ENCODE measurements at places on chromosomes 13 and 19.

DNA sequence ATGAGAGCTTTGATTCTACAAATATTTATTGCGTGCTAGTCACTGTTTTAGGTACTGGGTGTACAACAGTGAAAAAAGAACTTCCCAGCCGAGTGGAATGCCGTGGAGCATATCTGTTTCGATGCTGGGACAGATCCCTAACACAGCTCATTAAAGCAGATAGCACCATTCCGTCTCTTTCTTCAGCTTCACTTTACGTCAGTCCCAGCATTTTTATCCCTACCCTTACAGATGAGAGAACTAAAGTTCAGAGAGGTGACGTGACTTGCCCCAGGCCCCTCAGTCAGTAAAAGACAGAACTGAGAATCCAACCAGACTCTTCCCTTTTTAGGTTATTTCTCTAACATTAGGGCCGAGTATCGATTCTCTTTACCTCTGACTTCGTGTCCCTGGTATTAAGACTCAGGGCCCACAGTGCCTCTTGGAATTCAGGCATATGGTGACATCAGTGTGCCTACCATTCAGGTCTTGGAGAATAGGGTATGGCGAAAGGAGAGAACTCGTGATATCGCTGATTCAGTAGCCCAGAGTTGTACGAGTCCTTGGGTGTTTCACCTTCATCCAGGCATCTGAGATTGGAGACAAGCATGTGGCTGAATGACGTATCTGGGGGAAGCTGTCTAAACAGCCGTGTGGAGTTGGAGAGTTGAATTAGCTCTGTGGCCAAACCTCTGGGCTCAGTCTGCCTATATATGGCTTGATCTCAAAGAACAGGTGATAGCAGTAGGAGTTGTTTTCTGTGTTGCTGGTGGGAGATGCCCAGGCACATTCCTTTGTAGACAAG, 27.1 kb downstream of the ACTN4 start:
- no peak for DNase-seq

GRCh38 chr19:3099347-3100145, 5.4 kb downstream of the GNA11 start:
- no peak for DNase-seq

- no peak for DNase-seq
Observed at GRCh38 chr19:44813070-44813840, 4.4 kb downstream of the BCAM start.

DNA sequence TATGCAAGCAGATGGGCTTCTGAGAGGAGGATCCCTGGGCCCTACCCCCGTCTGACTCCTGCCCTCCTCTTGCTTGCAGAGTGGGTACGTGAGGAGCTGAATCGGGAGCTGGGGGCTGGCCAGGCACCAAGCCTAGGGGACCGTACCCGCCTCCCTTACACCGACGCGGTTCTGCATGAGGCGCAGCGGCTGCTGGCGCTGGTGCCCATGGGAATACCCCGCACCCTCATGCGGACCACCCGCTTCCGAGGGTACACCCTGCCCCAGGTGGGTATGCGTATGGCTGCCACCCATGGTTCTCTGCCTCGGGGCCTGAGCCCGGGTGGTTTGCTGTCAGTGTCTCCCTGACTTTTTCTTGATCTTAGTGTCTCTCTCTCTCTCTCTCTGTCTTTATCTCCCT, 10.4 kb downstream of the CYP2S1 start:
- DNase-seq = no peak

GRCh38 chr19:1283207-1283916, 2.3 kb upstream of the EFNA2 start:
- no peak for DNase-seq
